CD4-positive, CD25-positive, alpha-beta regulatory T cell (primary cell): ENCODE measurements at places on chromosomes 3 and 15. TPM values are rescaled to one million over a fixed set of nuclear protein-coding genes. Genes with fewer than 3 reads are reported as not detected.

DNA sequence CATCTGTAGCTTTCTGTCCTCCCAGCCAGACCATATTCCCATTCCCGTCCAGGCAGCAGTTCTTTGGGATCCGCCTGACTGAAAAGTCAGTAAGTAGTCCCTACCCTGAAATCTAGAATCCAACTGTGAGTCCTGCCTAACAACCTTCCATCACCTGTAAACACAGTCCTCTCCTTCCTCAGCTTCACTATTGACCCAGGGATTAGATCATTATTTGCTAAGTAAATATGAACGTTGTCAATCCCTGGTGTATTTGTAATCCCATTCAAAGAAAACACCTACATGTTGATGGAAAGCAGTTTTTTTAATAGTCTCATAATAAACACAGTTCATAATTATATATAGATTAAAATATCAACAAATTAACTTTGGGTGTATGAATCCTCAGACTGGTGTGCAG, 732 bp downstream of the SAXO2 start:
- no peak overlapping the region for H3K27ac ChIP-seq
- no peaks in the 10 kb centered on the region for H3K27me3 ChIP-seq
- peak overlapping the region; percentile 83 for H3K4me3 ChIP-seq
- DNase-seq = no peak

- no peaks in the 10 kb centered on the region for H3K27me3 ChIP-seq
- no peak for DNase-seq
- H3K4me1 ChIP-seq = no peaks in the 10 kb centered on the region
- no peak overlapping the region for H3K27ac ChIP-seq
- H3K36me3 ChIP-seq = no peaks in the 10 kb centered on the region
Observed at GRCh38 chr3:62558549-62559112, 185.3 kb upstream of the FEZF2 start.

GRCh38 chr3:109081746-109082510, 36.0 kb downstream of the MORC1 start:
- H3K27ac ChIP-seq = no peak overlapping the region
- H3K36me3 ChIP-seq = no peaks in the 10 kb centered on the region
- no peaks in the 10 kb centered on the region for H3K4me1 ChIP-seq
- H3K4me3 ChIP-seq = no peak overlapping the region

DNA sequence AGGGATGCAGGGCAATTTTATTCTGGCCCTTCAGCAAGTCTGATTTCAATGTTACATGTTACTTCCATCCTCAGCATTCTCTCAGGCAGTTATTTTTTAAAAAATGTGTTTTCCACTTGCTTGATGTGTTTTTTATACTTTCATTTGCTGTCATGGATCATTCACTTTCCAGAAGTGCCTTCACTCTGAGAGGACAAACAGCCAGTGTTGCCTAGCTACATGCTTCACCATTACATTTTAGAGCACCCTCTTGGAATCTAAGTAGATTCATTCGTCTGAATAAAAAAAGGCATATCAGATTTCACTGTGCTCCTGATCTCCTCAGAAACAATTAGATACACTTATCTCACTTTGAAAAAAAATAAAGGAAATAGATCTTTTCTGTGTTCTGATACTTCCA, 93.6 kb upstream of the POU1F1 start:
- no peaks in the 10 kb centered on the region for H3K4me1 ChIP-seq
- no peaks in the 10 kb centered on the region for H3K27me3 ChIP-seq
- no peak overlapping the region for H3K4me3 ChIP-seq
- H3K27ac ChIP-seq = no peak overlapping the region
- H3K36me3 ChIP-seq = no peaks in the 10 kb centered on the region

GRCh38 chr15:101004986-101005747, 86.0 kb downstream of the LRRK1 start:
- no peak overlapping the region for H3K4me3 ChIP-seq
- H3K27me3 ChIP-seq = peaks cover 3% of the 10 kb centered on the region
- H3K27ac ChIP-seq = no peak overlapping the region

GRCh38 chr15:44909423-44909822, 47.1 kb upstream of the TERB2 start:
- no peaks in the 10 kb centered on the region for H3K36me3 ChIP-seq
- H3K27ac ChIP-seq = no peak overlapping the region
- H3K4me3 ChIP-seq = no peak overlapping the region
- H3K27me3 ChIP-seq = no peaks in the 10 kb centered on the region
- H3K4me1 ChIP-seq = peaks cover 5% of the 10 kb centered on the region

- DNase-seq = no peak
- no peak overlapping the region for H3K27ac ChIP-seq
- no peaks in the 10 kb centered on the region for H3K36me3 ChIP-seq
- H3K4me1 ChIP-seq = no peaks in the 10 kb centered on the region
- no peaks in the 10 kb centered on the region for H3K27me3 ChIP-seq
Observed at GRCh38 chr3:64417816-64418215, 192.6 kb upstream of the PRICKLE2 start.

- no peak overlapping the region for H3K27ac ChIP-seq
- H3K36me3 ChIP-seq = no peaks in the 10 kb centered on the region
- H3K27me3 ChIP-seq = no peaks in the 10 kb centered on the region
- no peaks in the 10 kb centered on the region for H3K4me1 ChIP-seq
- H3K4me3 ChIP-seq = no peak overlapping the region
Observed at GRCh38 chr3:27201492-27201891, 167.7 kb downstream of the NEK10 start.

DNA sequence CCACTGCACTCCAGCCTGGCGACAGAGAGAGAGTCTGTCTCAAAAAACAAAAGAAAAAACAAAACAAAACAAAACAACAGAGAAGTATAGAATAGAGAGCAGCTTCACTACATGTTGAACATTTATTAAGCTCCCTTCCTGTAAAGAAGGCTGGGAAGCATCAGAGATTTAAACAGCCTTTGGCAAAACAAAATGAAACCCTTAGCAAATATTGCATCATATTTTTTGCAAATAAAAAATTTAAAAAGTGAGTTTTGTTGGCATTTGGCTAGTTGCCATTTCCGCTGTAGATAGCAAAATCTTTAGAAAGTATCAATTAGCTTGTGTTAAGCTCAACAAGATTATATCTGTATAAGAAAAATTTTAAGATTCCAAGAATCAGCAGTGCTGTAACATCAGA, 151.2 kb downstream of the SERPINI1 start:
- H3K4me3 ChIP-seq = no peak overlapping the region
- DNase-seq = no peak
- no peaks in the 10 kb centered on the region for H3K36me3 ChIP-seq
- H3K27me3 ChIP-seq = no peaks in the 10 kb centered on the region
- H3K4me1 ChIP-seq = peaks cover 3% of the 10 kb centered on the region

DNA sequence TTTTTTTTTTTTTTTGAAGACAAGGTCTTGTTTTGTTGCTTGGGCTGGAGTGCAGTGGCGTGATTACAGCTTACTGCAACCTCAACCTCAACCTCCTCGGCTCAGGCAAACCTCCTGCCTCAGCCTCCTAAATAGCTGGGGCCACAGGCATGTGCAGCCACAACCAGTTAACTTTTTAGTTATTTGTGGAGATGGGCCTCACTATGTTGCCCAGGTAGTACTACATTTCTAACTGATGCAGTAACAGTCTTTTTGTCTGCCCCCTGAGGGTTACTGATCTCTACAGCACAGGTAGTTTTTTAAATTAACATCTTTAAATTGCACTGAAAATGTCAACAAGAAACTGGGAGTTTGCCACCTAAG, 3.4 kb upstream of the LMLN start:
- H3K27ac ChIP-seq = no peak overlapping the region
- no peak overlapping the region for H3K4me3 ChIP-seq
- peaks cover 49% of the 10 kb centered on the region for H3K4me1 ChIP-seq
- DNase-seq = no peak
- H3K27me3 ChIP-seq = no peaks in the 10 kb centered on the region

- peaks cover 2% of the 10 kb centered on the region for H3K27me3 ChIP-seq
- H3K27ac ChIP-seq = no peak overlapping the region
- no peaks in the 10 kb centered on the region for H3K36me3 ChIP-seq
- no peak overlapping the region for H3K4me3 ChIP-seq
- H3K4me1 ChIP-seq = peaks cover 10% of the 10 kb centered on the region
Observed at GRCh38 chr3:42698911-42699230, 3.7 kb downstream of the HHATL start.

DNA sequence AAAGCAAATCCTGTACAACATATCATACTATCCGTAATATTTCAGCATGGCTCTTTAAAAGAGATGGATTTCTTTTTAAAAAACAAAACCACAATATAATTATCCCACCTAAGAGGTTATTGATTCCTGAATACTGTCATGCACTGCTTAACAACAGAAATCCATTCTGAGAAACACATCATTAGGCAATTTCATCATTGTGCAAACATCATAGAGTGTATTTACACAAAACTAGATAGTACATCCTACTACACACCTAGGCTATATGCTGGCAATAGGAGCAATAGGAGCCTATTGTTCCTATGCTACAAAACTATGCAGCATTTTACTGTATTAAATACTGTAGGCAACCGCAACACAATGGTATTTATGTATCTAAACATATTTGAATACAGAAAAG, 242.0 kb downstream of the NEK10 start:
- H3K4me1 ChIP-seq = no peaks in the 10 kb centered on the region
- H3K27me3 ChIP-seq = no peaks in the 10 kb centered on the region

DNA sequence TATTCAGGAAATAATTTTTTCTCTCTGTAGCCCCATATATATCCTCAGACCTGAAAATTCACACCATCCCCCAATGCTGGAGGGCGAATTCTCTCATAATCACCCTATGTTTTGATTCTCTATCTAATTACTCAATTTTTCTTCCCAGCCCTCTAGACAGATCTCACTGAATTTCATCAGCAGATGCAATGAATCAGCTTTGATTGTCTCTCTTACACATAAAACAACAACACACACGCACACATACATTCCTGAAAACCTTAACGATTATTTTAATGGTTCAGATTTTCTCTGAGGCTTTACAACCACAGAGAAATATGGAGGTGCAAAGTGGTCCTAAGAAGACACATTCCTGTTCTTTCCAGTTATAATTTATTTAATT, 11.1 kb downstream of the RBMS3 start:
- H3K27ac ChIP-seq = no peak overlapping the region
- no peaks in the 10 kb centered on the region for H3K4me1 ChIP-seq
- H3K4me3 ChIP-seq = no peak overlapping the region
- H3K27me3 ChIP-seq = no peaks in the 10 kb centered on the region
- DNase-seq = no peak
- no peaks in the 10 kb centered on the region for H3K36me3 ChIP-seq

GRCh38 chr3:99780749-99781148, 36.9 kb upstream of the CMSS1 start:
- H3K36me3 ChIP-seq = no peaks in the 10 kb centered on the region
- H3K4me3 ChIP-seq = no peak overlapping the region
- no peaks in the 10 kb centered on the region for H3K4me1 ChIP-seq
- peak; percentile 4 for DNase-seq

GRCh38 chr3:195571361-195571760, 12.4 kb downstream of the APOD start:
- H3K4me3 ChIP-seq = no peak overlapping the region
- no peak overlapping the region for H3K27ac ChIP-seq
- H3K27me3 ChIP-seq = no peaks in the 10 kb centered on the region
- DNase-seq = no peak

- no peak overlapping the region for H3K27ac ChIP-seq
- DNase-seq = no peak
- no peaks in the 10 kb centered on the region for H3K4me1 ChIP-seq
- H3K27me3 ChIP-seq = no peaks in the 10 kb centered on the region
Observed at GRCh38 chr3:106745344-106746168, 631.7 kb upstream of the CCDC54 start.

Gene AZI2
- total RNA-seq = 27.0 TPM

Gene CATSPER2
- total RNA-seq = 6.3 TPM

Gene ATOSA
- 139 TPM for total RNA-seq

Gene KLHL25
- total RNA-seq = 8.8 TPM

Gene LRRC31
- total RNA-seq = not detected

Gene LMAN1L
- total RNA-seq = not detected
